ENCODE measurements at places on chromosomes 11 and 22.

- DNase-seq, result no peak
These were observed 106.7 kb downstream of the SPATA19 start for GRCh38 chr11:133738624-133739023.

DNA sequence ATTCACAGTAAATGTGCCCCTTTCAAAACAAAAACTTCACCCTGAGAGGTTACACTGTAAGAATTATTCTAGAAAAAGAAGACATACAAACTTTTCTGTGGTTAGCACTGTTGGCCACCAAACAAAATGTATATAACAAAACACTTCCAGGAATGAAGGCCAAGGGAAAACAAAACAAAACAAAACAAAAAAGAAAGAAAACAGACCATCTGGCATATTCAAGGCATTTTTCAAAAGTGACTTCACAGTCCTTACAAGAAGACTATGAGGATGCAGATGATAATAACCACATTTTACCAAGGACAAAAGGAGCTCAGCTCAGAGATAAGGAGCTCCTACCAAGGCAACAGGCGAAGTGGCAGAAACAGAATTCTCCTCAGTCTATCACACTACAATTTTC is 24.9 kb downstream of the CTSC start:
- no peak for DNase-seq

- DNase-seq, result no peak
These were observed 145.7 kb upstream of the LUZP2 start for GRCh38 chr11:24351179-24351578.

DNA sequence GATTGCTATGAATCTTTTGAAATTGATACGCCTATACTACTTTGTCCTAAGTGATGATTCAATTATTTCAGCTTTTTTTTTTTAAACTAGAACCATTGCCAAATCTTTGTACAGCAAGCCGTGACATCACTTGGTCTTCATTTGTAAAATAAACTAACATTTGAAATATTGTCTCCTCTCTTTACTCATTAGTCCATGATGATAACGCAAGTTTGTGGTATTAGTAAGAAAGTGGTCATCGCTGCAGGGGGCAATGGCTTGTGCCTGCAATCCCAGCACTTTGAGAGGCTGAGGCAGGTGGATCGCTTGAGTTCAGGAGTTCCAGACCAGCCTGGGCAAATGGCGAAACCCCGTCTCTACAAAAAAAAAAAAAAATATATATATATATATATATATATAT is 12.9 kb upstream of the ARHGAP42 start:
- DNase-seq, result no peak

GRCh38 chr11:124837491-124837856 is 27.8 kb upstream of the ROBO3 start:
- no peak for DNase-seq

GRCh38 chr11:8531982-8532381 is 62.0 kb downstream of the STK33 start:
- no peak for DNase-seq

GRCh38 chr11:19995145-19995544 is 165.1 kb downstream of the DBX1 start:
- no peak for DNase-seq

DNA sequence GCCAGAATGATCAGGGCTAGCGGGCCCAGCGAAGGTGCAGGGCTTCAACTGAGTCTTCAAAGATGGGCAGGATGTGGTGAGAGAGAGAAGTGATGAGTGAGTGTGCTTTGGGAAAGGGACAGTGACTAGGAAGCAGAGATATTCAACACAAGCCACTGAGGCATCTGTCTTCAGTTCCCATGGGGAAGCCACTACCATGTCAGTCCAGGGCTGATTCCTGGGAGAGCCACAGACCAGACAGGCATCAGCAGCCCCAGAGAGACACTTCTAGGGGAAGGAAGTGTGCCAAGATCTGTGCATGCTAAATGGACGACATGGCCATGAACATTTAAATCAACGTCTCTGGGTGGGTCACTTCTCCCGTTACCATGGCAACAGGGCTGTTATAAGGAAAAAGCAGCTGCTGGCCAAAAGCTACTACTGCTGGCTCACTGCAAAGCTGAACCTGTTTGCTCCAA is 28.5 kb downstream of the P4HA3 start:
- DNase-seq, result no peak

- no peak for DNase-seq
These were observed 35.3 kb upstream of the NECTIN1 start for GRCh38 chr11:119764108-119764868.

- no peak for DNase-seq
These were observed 1.3 kb downstream of the SLC39A13 start for GRCh38 chr11:47409440-47410369.

DNA sequence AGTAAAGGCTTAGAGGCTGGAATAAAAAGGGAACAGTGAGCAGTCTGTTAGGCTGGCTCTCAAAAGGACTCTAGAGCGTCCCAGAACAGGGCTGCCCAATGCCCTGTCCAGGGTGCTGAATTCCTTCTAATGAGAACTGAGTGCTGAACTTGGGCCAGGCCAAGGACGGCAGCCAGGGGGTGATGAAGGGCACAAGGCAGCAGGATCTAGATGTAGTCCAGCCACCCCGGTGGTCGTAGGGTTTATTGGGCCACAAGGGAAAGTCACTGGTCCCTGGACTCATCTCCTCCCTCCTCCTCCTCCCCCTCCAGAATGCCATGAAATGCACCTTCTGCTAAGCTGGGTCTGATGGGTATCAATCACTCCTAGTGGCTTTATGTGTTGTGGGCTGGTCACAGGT is 19.2 kb downstream of the NPTXR start:
- DNase-seq, result no peak

DNA sequence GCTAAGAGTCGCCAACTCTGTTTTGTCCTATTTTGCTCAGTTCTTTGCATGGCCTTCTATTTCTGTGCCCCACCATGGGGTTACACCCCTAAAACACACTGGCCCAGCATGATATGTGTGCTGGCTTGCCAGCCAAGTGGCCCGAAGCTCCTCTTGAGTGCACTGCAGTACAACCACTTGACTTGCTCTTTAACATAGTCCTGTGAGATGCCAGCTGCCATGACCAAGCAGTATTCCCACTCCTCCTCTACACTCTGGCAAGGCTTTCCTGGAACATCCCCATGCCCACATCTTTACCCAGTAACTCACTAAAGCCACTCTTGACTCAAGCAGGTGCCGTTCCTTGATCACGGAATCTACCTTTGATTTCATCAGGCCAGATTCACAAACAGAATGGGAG is 102.9 kb upstream of the GAL start:
- no peak for DNase-seq

- DNase-seq, result peak; percentile 84
These were observed 66.4 kb downstream of the LRRC32 start for GRCh38 chr11:76604081-76604625.

GRCh38 chr22:29912141-29912540 is 29.2 kb downstream of the MTMR3 start:
- no peak for DNase-seq

DNA sequence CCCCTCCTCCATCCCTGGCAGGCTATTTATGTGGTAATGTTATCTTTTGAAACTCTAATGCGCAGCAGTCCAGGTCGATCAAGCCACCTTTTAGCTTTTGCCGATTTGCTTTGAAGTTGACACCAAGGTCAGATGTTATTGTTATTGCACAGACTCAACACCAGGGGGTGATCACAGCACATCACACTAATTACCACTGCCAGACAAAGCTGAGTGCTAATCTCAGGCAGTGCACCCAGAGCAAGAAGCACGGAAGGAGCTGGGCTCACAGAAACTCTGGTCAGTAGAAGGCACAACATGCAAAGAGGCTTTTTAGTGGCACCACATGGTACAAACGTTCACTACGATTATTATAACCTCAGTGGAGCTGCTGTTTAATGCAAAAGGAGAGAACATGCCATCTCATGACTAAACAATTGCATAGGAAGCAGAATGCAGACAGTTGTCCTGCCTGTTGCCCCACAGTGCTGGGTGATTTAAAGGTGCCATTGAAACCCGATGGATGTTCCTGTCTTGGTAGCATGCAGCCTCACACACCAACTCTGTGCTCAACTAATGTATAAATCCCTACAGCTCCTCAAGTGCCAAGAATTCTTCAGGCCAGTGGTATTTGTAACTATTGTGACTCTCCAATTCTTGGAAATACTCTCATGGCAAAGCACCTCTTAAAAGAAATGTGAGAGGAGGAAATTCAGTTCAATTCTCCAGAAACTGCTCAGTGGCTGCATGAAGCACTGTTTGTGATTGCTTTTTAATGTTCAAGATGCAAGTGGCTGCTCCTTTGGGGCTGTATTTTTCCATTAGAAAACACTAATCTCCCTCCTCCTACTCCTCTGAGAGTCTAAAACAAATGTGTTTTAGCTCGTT is 353.9 kb upstream of the DDI1 start:
- DNase-seq, result no peak

DNA sequence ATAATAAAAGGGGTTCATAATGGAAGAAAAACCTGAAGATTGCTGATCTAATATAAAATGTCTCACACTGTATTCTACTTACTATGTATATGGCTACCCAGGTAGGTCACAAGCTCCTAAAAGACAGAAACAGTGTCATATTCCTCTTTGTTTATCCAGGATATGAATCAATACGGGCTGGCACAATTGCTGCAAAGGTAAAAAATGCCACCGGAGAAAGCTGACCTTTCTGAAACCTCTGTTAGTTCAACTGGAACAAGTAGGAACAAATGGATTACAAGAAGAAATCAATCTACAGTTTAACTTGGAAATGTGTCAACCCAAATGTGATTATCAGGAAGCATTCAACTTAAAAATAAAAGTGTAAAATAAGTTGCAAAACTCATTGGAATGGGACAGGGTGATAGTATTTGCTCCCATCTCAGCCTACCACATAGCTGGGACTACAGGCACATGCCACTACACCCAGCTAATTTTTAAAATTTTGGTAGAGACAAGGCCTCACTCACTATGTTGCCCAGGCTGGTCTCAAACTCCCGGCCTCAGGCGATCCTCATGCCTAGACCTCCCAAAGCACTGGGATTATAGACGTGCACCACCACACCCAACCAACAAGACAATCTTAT is 27.6 kb downstream of the SLC35F2 start:
- DNase-seq, result no peak

- DNase-seq, result no peak
These were observed 18.7 kb upstream of the FBLN1 start for GRCh38 chr22:45483918-45484499.

GRCh38 chr22:46537946-46538813 is 760 bp upstream of the CELSR1 start:
- DNase-seq, result no peak

GRCh38 chr11:123742031-123742723 is 717 bp upstream of the ZNF202 start:
- no peak for DNase-seq

- DNase-seq, result no peak
These were observed 32.2 kb upstream of the ARFGAP3 start for GRCh38 chr22:42889304-42889703.

DNA sequence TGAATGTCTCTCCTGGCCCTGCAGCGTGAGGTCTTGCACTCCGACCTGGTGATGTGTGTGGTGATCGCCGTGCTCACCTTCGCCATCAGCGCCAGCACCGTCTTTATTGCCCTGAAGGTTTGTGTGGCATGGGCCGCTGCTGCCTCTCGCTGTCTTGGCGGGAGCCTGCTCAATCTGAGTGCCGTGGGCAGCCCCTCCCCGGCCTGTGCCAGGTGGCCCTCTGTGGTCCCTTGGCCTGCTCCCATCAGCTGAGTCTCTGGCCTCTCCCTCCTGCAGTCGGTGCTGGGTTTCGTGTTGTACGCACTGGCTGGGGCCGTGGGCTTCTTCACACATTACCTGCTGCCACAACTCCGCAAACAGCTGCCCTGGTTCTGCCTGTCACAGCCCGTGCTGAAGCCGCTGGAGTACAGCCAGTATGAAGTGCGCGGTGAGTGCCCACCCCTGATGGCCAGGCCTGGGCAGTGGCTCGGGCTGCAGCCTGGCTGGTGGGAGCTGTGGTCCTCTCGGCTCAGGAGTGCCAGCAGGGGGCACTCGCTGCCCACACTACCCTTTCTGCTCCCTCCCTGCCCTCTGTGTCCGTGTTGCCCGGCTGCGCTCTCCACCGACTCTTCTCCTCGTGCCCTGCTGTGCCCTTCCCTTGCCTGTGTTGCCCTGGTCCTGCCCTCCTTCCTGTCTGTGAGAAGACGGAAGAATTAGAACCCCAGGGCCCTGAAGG is 10.2 kb downstream of the PCNX3 start:
- DNase-seq, result no peak

DNA sequence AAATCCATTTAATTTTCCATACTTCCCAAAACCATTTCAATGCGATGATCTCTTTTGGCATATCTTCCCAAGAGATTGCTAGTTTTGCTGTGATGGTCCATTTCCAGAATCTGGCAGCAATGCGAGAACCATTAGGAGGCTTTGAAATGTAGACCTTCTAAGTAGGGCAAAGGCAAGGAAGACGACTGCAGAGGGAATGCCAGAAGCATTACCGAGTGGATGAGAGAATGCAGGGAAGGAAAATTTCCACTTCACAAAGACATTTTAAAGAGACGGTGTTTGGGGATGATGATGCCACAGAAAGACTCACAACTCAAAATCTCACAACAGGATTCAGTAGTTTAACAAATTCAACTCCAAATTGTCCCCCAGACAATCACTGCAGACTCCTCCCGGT is 471 bp upstream of the CEP126 start:
- no peak for DNase-seq

- DNase-seq, result no peak
These were observed 38.6 kb upstream of the RPS13 start for GRCh38 chr11:17116117-17116516.

DNA sequence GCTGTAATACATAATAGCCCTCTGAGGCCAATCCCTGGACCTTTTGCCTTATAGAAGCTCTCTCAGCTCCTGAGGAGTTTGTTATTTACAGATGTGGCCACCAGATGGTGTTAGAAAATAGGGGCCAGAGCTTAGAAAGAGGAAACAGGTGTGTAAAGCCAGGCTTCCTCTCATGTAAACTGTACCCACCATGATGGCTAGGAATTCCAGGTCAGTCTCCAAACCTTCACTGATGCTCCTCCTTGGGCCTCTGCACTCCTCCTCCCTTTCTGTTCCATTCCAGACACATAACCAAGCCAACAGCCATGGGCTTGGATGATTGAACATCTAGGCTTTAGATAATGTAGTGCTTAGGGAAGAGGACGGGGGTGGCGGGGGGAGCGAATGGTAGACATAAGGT is 39.7 kb downstream of the USP35 start:
- DNase-seq, result no peak

- DNase-seq, result no peak
These were observed 35.5 kb downstream of the RNF141 start for GRCh38 chr11:10505278-10506007.

GRCh38 chr22:17969701-17970113 is 54.7 kb downstream of the MICAL3 start:
- no peak for DNase-seq

DNA sequence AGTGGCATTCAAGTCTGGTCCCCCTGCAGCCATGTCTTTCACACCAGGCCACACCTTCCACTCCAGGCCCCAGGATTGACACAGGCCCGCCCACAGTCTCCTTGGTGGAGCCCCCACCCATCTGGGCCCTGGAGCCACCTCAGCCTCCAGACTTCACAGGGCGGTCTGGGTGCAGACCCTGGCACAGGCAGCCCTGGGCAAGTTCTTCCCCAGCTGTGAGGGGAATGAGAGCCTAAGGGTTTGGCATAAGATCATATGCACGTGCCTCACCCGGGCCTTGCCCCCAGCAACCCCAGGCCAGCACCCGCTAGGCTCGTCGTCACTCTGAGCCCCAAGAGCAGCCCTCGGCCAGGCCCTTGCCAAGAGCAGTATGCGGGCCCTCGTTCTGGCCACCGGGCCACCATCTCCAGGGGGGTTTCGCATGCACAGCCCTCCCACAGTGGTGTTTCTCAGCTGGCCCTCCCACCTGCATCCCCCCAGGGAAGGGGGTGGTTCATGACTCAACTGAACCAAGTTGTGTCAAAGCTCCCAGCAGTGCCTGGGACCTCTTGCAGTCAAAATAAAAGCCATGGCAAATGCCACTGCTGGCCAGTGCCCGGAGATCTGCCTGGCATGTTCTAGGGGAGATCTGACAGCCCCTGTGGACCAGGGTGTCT is 70.4 kb upstream of the KCNQ1OT1 start:
- DNase-seq, result no peak
